ENCODE measurements at places on chromosomes 7 and 10.
A peak's percentile ranks its signal among the peaks of the same experiment; 100 is the strongest.

GRCh38 chr7:142798451-142799436, 28.0 kb downstream of the PRSS2 start:
- DNase-seq: no peak

GRCh38 chr7:48759431-48760080, 164.8 kb upstream of the CDC14C start:
- DNase-seq: no peak

GRCh38 chr10:18472977-18473376, 178.4 kb downstream of the NSUN6 start:
- no peak for DNase-seq

DNA sequence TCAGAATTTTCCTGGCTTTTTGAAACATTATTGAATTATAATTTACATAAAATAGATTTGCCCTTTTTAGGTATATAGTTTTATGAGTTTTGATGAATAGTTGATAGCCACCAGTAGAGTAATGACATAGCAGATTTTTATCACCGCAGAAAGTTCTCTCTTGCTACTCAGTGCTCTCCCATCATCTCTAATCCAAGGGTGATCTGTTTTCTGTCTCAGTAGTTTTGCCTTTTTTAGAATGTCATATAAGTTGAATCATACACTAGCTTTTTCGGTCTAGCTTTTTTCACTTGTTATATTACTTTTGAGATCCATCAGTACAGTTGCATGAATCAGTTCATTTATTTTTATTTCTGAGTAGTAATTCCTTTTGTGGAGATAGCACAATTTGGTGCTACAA, 17.9 kb downstream of the RSBN1L start:
- DNase-seq: no peak

GRCh38 chr7:1580422-1581030, 10.7 kb upstream of the PSMG3 start:
- DNase-seq: no peak

GRCh38 chr10:132422903-132423825, 26.2 kb downstream of the PWWP2B start:
- DNase-seq: peak; percentile 64

Data from suppressor macrophage treated with lipopolysaccharide for 4 hours (primary cell).